ENCODE measurements at places on chromosomes 5 and 9. TPM values are rescaled to one million over a fixed set of nuclear protein-coding genes. Genes with fewer than 3 reads are reported as not detected.

GRCh38 chr5:68252673-68253623, 37.4 kb downstream of the PIK3R1 start:
- DNase-seq, result no peak

The QRFP gene
- total RNA-seq, result not detected

DNA sequence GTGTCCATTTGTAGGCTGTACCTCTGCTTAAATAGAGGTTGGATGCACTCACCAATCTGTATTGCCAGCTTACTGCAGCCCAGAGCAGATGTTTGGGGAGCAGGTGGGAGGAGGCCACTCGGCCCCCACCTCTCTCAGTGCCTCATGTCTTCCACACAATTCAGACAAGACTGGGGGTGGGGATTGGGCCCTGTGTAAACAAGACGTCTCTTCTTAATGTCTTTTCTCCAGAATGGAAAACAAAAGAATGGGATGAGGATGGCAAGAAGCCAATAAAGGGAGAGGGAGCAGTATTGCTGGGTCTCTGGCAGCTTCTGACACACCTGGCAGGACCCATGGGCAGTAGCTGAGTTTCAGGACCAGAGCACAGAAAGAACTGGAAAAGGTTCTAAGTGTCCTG, 64.9 kb downstream of the SIL1 start:
- DNase-seq, result no peak

The LVRN gene
- 0.18 TPM for total RNA-seq
